ENCODE measurements at places on chromosomes 5 and 9.

DNA sequence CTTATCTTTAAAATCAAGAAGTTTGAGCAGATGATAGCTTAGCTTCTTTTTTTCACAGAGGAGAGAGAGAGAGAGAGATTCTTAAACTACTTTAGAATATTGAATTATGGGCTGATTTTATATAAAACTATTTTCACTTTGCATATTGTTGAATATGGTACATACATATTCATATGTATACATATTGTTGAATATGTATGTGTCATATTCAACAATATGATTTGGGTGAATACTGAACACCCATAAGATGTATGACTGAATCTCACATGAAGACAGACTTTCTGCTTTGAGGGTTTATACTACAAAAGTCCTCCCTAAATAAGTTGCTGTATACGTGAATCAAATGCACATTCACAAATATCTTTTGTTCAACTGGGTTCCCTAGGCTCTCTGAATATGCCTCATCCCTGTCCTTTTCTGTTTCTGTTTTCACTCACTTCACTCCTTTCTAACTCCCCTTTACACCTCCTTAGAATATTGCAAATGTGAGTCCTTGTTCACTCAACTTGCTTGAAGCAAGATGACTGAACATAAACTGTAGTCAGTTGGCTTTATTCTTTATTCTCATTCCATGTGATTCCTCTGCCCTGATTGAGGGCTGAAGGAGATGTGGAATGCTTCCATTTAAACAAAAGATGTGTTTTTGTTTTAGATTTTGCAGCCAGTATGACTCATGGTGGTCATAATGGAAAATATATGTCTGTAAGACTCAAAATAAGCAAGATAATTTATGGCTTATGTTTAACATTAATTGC, 225.4 kb upstream of the DAB2 start:
- DNase-seq, result no peak

DNA sequence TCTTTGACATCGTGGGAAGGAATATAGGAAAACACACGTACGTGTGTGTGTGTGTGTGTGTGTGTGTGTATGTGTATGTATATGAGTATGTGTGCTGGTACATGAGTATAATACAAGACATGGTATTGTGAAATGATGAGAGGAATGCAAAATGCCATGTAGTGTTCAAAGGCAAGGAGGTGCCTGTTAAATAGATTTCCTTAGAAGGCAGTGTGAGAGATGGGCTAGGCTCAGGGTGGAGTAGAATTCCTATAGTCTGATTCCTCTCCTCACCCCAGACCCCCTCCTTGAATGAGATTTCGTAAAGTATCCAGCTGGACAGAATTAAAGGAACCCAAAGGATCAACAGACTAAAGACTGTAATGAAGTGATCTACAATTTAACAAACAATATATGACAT, 11.1 kb downstream of the GPR21 start:
- no peak for DNase-seq

DNA sequence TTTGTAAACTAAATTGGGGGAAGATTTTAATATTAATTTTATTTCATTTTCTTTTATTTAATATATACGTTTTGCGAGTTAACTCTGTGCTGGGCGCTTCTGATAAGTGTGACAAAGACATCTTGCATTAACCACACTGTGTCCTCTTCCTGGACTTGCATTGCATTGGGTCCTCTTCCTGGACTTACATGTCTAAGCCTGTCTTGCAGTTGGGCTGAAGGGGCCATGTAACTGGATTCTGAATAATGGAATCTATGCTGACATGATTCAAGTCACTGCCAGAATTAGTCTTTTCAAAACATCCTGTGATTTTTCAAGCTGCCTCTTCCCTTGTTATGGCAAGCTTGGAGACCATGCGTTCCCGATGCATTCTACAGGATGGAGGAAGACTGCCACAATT, 122.6 kb downstream of the TRIM32 start:
- DNase-seq, result no peak

- DNase-seq, result no peak
Observed at GRCh38 chr5:97192580-97193354, 9.7 kb upstream of the RIOK2 start.

DNA sequence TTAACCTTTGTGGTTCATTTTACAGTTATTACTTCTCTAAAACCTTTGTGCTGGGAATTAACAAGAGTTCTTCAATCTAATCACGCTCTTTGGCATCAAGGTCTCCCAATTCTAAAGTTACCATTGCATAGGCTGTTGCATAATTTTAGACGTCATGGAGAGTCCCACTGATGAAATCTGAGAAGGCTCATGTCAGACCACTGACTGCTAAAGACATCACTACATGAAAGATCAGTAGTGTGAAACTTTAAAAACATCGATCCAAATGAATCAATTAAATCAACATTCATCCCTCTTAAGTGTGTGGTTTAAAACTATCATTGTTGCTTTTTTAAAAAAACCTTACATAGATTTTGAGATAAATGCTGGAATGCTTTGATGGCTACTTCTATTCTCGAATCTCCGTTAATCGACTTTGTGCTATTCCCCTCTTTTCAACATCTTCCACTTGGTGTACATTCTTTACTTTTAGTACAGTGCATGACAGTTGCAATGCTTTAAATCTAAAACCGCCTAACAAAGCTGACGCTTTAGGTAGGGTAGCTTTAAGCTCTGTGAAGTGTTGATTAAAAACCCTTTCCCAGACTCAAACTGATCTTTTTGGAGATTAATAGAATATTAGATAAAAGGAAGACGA, 33.6 kb downstream of the NR2F1 start:
- no peak for DNase-seq

GRCh38 chr9:132487980-132488535, 78.0 kb downstream of the CFAP77 start:
- DNase-seq, result no peak

DNA sequence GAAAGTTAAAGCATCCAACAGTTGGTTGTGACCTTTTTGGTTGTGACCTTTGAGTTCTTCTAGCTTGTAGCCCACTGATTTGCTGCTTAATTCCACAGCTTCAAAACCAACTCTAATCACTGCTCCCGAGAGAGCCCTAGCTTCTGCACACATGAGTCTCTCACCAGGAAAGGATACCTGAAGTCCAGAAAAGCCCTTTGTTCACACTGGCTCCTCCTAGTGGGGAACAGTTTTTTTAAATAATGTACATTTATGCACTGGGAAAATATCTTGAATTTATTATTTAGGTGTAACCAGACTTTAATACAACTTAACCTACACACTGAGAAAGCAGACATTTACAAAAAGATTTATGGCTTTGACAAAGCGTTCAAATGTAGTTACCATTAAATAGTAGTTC, 120.2 kb upstream of the CCDC152 start:
- no peak for DNase-seq

DNA sequence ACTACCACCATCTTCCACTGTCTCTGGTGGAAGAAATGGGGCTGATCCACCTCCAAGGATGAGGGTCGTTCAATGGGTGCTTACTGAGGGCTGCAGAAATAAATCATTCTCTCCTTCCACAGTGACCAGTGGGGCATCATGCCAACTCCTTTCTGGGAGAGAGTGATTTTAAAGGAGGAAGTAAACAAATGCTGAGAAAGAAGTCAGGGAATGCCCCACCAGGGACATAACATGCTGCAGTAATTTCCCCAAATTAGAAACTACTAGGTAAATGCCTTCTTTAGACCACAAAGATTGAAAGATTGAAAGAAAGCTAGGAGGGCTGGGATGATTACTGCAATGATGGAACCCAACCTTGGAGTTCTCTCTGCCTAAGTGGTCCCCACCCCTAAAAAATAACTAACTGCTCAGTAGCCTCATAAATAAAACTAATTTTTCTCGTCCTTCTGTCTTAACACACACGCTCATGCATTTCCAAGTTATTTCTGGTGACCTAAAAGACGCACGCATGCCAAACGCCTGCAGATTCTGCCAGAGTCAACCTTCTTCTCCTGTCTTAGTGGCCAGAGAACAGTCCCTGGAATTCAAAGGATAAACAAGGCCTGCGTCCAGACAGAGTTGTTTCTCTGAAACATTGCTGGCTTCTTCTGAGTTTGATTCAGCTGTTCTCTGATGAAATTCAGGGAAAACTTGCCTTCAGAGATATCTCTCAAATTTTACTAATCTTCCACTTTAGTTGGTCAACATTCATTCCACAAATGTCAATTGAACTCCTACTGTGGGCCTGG, 250.0 kb downstream of the NR3C1 start:
- DNase-seq, result no peak

DNA sequence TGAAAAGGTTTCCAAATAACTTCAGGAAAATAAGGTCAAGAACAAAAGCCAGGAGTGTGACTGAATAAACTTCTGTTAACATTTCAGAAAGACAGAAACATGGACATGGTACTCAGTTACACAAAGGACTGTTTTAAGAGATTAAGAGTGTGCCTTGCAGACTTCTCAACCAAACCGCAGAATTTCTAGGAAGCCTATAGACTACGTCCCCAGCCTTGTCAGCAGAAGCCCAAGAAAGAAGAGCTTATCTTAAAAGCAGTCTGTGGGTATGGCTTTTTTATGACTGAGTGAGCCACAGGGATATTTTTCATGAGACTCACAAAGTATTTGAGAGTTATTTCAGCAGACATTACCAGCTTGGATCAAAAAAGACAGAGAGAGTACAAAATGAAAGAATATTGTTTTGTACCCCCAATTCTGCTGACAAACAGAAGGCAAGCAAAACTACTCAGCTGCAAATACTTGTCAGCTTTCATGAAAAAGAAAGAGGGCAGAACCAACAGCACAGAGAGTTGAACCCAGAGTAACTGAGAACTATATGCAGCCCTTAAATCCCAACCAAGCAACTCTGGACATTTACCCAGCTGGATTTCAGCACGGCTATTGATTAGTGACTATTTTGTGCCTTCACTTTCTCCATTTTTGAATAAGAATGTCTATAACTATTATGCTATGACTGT, 711.0 kb upstream of the CTNND2 start:
- no peak for DNase-seq

GRCh38 chr5:81397176-81397575, 3.2 kb upstream of the ACOT12 start:
- no peak for DNase-seq

GRCh38 chr9:33080534-33080933, 4.1 kb upstream of the SMU1 start:
- DNase-seq, result no peak

- no peak for DNase-seq
Observed at GRCh38 chr5:54696346-54696745, 178.8 kb downstream of the SNX18 start.

GRCh38 chr9:88954066-88954465, 37.2 kb upstream of the S1PR3 start:
- DNase-seq, result no peak

GRCh38 chr5:124373883-124374282, 372.6 kb downstream of the ZNF608 start:
- no peak for DNase-seq

GRCh38 chr5:150649108-150650020, 8.9 kb downstream of the SYNPO start:
- no peak for DNase-seq

GRCh38 chr5:41482715-41483114, 27.7 kb downstream of the PLCXD3 start:
- no peak for DNase-seq

DNA sequence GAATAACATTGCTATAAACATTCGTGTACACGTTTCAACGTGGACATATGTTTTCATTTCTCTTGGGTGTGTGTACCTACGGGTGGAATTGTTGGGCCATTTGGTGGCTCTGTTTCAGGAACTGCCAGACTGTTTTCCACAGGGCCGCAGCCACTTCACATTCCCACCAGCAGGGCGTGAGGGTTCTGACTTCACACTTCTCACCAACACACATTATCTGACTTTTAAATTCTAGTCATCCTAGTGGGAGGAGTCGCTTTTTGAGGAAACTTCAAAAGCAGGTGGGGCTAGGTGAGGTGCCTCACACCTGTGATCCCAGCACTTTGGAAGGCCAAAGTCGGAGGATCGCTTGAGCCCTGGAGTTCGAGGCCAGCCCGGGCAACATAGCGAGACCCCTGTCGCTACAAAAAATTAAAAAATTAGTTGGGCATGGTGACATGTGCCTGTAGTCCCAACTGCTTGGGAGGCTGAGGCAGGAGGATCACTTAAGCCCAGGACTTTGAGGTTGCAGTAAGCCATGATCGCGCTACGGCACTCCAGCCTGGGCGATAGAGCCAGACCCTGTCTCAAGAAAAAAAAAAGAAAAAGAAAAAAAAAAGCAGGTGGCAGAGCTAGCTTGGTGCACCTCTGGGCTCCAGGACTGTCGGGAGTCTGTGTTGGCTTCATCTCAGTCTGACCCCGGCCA, 28.5 kb downstream of the TSPAN17 start:
- no peak for DNase-seq

GRCh38 chr9:117772960-117773359, 68.8 kb downstream of the TLR4 start:
- no peak for DNase-seq

GRCh38 chr5:2894316-2894715, 142.8 kb upstream of the IRX2 start:
- DNase-seq, result no peak

- no peak for DNase-seq
Observed at GRCh38 chr5:135195270-135195608, 161.2 kb upstream of the PITX1 start.

GRCh38 chr5:132386644-132387286, 17.3 kb downstream of the SLC22A5 start:
- DNase-seq, result no peak

- no peak for DNase-seq
Observed at GRCh38 chr5:42813533-42813932, 1.8 kb upstream of the SELENOP start.

DNA sequence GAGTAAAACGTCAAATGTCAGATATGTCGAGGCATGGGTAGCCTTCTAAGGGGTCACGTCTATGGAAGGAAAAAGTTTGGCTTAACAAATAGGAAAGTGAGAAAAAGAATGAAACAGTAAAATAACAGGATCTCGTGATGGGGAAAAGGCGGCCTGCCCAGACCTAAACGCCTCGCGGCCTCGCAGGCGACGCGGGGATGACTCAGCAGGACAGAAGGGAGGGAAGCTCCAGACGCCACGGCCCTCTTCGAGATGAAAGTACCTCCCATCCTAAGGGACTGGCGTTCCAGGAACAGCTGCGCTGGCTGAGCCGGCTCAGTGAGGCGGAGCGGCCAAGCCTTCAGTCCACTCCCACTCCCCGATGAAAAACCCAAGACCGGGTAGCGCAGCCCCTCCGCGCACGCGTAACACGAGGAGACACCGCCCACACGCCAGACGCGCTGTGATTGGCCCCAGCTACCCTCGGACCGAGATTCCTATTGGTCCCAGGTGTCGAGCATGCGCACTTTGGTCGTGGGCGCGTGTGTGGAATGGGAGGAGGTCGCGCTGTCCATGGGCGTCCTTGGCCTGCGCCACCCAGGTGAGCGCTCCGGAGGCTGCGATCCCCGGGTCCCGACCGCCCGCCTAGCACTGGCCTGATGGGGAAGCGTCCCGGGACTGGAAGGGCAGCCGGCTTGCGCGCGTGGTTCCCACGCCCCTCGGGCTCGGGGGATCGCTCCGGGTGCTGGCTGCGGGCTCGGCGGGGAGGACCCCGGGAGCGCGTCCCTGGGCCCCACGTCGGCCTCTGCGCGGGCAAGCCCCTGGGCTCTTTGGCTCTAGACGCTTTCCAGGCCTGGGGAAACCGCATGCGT, 588.5 kb downstream of the MTRR start:
- DNase-seq, result peak; percentile 89

- DNase-seq, result no peak
Observed at GRCh38 chr5:158739951-158740757, 359.6 kb downstream of the EBF1 start.

- no peak for DNase-seq
Observed at GRCh38 chr9:135033487-135033886, 54.0 kb upstream of the OLFM1 start.

Data from urinary bladder (tissue), 4 donors.